Brain microvascular endothelial cell (primary cell): ENCODE measurements at places on chromosomes 13 and 19.
A peak's percentile ranks its signal among the peaks of the same experiment; 100 is the strongest.

GRCh38 chr19:50432221-50433028 lies at the start of gene MYBPC2:
Gene MYBPC2 (plus strand): TSS chr19:50432892. CDS start chr19:50432954, 62 bp downstream.
- DNase-seq: no peak

- DNase-seq: peak; percentile 96
Observed at GRCh38 chr13:33817901-33818706, at the start of gene RFC3. Gene RFC3 (plus strand): TSS chr13:33818149. CDS start chr13:33818179, 30 bp downstream.

DNA sequence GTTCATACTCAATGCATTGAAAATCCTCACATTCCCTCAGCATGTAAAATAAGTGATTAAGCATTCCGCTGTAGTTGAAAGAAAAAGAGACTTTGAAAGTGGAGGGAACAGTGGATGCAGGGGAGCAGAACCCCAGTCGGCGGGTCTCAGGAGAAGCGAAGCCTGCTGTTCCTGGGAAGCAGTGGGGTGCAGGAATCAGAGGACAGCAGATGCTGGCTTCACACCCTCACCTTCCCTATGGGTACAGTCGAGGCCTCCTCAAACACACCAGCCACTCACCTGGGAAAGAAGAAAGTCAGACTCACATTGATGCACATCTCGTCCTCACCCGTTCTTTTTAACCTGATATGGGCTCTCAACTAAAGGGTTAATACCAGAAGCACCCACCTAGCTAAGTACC lies 38.2 kb downstream of the COL4A2 start:
- DNase-seq: no peak

DNA sequence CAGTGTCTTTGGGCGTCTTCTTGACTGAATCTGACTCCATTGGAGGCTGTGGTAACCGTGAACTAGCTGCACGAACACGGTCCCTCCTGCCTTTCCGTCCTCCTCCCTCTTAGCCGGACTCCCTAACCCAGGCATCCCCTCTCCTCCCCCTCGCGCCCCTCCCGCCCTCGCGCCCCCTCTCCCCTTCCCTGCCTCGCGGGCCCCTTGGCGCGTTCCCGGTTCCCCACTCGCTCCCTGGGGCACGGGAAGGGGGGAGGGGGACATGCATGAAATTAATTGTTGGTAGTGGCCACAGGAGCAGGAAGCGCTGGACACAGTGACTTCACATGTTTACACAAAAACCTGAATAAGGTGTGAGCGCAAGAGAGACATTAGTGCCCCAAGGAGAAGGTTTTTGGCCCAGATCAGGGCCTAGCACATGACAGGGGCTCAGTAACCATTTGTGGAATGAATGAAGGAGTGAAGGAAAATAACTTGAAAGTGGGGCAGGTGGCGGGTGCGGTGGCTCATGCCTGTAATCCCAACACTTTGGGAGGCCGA lies 279 bp downstream of the DMRTC2 start:
- no peak for DNase-seq

DNA sequence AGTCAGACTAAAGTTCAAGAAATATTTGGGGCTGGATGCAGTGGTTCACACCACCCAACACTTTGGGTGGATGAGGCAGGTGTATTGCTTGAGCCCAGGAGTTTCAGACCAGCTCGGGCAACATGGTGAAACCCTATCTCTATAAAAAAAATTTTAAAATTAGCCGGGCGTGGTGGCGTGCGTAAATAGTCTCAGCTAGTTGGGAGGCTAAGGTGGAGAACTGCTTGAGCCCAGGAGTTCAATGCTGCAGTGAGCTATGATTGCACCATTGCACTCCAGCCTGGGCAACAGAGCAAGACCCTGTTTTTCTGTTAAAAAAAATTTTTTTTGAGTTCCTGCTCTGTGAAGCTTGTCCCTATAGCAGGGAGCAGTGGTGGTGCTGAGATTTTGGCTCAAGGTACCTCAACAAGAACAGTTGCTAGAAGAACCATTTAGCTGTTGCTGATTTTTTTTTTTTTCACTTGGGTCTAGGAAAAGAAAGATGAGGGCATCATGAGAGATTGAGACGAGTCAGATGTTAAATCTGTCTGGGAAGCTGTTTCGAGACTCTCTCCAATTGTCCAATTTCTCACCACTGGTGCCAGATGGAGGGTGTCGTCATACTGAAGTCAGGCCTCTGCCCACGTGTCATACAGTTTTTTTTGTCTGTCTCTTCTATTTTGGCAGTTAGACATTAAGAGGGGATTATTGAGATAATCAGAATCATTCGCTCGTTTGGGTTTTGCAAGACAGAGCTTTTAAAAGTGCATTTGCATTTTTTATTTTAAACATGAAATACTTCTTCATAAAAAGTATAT lies 3.7 kb downstream of the SLC25A42 start:
- DNase-seq: no peak
